ENCODE measurements at places on chromosomes 6 and 20. TPM values are rescaled to one million over a fixed set of nuclear protein-coding genes. Genes with fewer than 3 reads are reported as not detected.

DNA sequence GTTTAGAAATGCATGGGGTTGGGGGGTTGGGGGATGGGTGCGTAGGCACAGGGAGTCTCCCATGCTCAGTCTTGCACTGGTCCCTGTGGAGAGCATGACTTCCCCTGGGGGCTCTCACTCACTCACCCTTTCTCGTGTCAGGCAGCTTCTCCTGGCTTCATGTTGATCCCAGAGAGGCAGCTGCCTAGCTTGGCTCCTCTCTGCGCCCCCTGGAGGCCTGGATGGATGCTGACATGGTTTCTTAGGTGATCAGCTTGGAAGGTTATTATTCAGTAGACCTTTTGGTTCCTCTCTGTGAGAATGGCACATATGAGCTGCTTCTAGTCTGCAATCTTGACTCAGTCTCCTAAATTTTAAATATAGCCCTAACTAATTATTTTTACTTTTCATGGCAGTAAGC lies 109.3 kb upstream of the FAM83B start:
- H3K4me3 ChIP-seq = no peak overlapping the region
- no peaks in the 10 kb centered on the region for H3K36me3 ChIP-seq
- no peaks in the 10 kb centered on the region for H3K4me1 ChIP-seq
- no peak overlapping the region for H3K27ac ChIP-seq

DNA sequence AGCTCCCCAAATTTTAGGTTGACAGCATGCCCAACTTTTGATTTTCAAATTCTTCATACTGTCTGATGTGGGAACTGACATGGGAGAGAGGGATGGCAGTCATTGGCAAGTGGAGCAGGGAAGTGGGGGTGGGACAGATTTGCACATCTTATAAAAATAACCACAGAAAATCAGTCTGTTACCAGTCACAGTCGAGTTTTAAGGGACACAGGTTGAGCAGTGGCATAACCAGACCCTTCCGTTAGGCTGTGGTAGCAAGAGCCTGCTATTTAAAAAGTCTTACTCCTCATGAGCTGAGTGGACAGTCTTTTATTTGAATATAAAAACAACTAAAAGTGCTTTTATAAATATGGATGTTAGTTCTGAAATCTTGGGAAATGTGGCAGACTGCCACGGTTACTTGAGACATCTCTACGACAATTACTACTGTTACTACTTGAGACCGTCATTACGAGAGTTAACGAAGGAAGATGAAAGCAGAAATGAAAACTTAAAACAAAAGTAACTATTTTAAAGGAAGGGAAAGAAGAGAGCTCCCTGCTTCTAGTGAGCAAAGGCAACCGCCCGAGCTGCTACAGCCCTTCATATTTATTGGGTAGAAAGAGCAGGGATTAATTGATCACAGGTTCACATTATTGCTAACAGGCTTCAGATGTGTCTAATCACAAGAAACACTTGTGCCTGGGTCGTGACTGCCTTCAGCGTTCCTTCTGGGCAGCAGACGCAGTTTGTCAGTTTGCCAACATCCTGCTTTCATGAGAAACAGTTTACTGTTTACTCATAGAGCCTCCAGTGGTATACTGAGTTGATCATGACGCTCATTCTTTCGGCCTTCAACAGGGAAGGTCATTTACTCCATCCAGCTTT lies 71.3 kb downstream of the EFHC1 start:
- H3K4me1 ChIP-seq = no peaks in the 10 kb centered on the region
- no peak for DNase-seq
- no peaks in the 10 kb centered on the region for H3K36me3 ChIP-seq
- no peaks in the 10 kb centered on the region for H3K27me3 ChIP-seq

- no peaks in the 10 kb centered on the region for H3K27me3 ChIP-seq
- no peak overlapping the region for H3K27ac ChIP-seq
- no peak for DNase-seq
- H3K4me3 ChIP-seq = no peak overlapping the region
- peaks cover 16% of the 10 kb centered on the region for H3K36me3 ChIP-seq
- H3K4me1 ChIP-seq = no peaks in the 10 kb centered on the region
Measured at GRCh38 chr20:63873477-63873971, 8.5 kb downstream of the TPD52L2 start.

- no peak overlapping the region for H3K27ac ChIP-seq
- H3K36me3 ChIP-seq = no peaks in the 10 kb centered on the region
- no peak for DNase-seq
Measured at GRCh38 chr6:18055714-18056382, 66.6 kb downstream of the NHLRC1 start.

GRCh38 chr6:169618526-169619490 lies 83.0 kb downstream of the WDR27 start:
- no peaks in the 10 kb centered on the region for H3K27me3 ChIP-seq
- no peak for DNase-seq
- no peak overlapping the region for H3K4me3 ChIP-seq

DNA sequence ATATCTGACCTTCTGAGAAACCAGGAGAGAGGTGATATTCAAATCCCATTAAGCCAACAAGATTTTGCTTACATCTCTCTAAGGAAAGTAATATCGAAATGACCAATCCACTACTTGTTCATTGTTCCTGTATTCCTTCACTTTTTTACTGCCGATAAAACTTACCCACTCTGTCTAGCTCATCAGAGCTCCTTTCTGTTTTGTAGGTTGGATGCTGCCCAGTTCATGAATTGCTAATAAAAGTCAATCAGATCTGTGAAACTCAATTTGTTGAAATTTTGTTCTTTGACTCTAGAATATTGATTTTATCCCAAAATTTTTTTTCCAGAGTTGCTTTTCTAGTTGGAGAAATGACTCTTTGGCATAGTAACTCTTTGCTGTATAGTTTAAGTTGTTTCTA lies 148.9 kb upstream of the INSM1 start:
- H3K36me3 ChIP-seq = no peaks in the 10 kb centered on the region
- no peaks in the 10 kb centered on the region for H3K27me3 ChIP-seq
- DNase-seq = no peak
- no peak overlapping the region for H3K27ac ChIP-seq
- H3K4me1 ChIP-seq = no peaks in the 10 kb centered on the region
- no peak overlapping the region for H3K4me3 ChIP-seq

DNA sequence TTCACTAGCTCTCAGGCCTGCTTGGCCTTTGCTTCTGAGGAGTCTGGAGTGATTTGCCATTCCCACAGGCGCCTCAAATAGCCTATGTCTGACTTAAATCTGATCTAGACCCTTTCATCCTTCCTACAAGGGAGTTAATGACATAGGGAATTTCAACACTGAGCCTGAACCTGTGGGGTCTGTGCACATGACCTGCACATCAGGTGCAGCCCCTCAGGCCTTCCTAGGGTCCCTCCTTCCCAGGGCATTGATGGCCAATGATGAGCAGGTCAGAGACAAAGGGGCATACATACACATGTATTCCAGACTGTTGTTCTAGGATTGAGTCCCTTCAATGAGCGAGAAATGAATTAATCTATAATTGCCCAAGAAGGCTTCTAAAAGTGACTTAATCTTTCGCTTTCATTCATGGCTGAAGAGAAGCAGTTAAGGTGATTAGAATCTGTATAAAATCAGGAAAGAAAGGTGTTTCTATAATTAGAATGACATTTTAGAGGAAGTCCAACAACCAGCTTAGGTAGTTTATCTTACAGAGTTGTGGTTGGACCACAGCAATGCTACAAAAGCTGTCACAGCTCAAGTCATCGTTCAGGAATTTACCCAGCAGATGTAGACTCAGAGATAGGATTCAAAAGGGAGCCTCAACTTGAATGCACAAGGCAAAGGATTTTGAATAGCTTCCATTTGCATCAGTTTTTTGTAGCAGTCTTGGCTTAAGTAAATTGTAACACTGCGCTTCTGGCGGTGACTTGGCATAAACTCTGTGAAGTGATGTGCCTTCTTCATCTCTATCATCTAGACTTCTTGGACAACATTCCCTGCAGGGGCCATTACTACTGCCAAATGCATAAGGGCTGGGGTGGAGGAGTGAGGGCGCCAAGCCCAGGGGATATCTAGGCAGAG lies 27.0 kb upstream of the TBC1D7 start:
- peaks cover 2% of the 10 kb centered on the region for H3K4me1 ChIP-seq
- H3K4me3 ChIP-seq = no peak overlapping the region
- no peaks in the 10 kb centered on the region for H3K36me3 ChIP-seq

- DNase-seq = no peak
- H3K4me3 ChIP-seq = no peak overlapping the region
- H3K4me1 ChIP-seq = no peaks in the 10 kb centered on the region
- no peak overlapping the region for H3K27ac ChIP-seq
Measured at GRCh38 chr6:108733706-108734265, 114.4 kb upstream of the ARMC2 start.

- peak overlapping the region; percentile 68 for H3K4me3 ChIP-seq
- DNase-seq = no peak
- H3K27me3 ChIP-seq = no peaks in the 10 kb centered on the region
- no peaks in the 10 kb centered on the region for H3K4me1 ChIP-seq
Measured at GRCh38 chr6:42748203-42748898, 2.4 kb upstream of the TBCC start.

DNA sequence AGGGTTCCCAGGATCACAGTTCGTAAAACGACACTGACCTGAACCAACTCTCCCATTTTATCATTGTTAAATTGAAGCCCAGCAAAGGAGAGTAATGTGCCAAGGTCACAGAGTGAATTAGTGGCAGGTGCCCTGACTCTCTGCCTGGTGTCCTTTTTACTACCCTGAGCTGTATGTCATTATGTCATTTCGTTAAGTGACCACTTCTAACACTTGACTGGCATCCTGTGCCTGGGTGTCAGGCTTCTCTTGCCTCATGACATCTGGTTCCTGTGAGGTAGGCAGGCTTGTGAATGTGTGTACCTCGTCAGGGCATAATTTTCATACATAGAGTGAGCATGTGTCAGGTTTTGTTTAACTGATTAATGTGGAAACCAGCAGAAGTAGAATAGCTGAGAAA lies 48.6 kb downstream of the RALY start:
- H3K27me3 ChIP-seq = no peaks in the 10 kb centered on the region
- H3K4me1 ChIP-seq = peaks cover 19% of the 10 kb centered on the region
- no peak for DNase-seq
- no peaks in the 10 kb centered on the region for H3K36me3 ChIP-seq

DNA sequence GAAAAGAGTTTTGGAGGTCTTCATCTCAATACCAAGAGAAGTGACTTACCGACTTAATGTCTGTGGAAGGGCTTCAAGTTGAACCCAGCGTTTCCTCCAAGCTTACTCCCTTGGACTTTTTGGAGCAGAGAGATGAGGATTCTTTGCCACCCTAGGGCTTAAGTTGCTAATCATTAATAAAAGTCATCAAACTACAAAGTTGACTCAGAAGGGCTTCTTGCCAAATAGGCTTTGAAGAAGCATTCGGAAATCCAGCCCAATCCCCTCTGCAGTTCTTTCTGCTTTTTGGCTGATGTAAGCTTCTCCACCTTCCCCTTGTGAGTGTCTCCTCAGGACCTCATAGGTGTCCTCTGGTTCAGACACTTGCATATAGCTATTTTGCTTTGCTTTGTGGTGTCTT lies at the start of gene SLC17A3:
TSS of gene SLC17A3 (minus strand) at position 126 of the 400 bp plus-strand sequence. CDS start 5,856 bp downstream, outside the sequence.
- H3K27me3 ChIP-seq = no peaks in the 10 kb centered on the region
- no peaks in the 10 kb centered on the region for H3K4me1 ChIP-seq
- no peak within 1 kb of the TSS for H3K4me3 ChIP-seq
- no peaks in the 10 kb centered on the region for H3K36me3 ChIP-seq
- H3K27ac ChIP-seq = no peak within 1 kb of the TSS

- no peaks in the 10 kb centered on the region for H3K36me3 ChIP-seq
- no peaks in the 10 kb centered on the region for H3K27me3 ChIP-seq
Measured at GRCh38 chr6:39893286-39893685, 41.0 kb downstream of the MOCS1 start.

DNA sequence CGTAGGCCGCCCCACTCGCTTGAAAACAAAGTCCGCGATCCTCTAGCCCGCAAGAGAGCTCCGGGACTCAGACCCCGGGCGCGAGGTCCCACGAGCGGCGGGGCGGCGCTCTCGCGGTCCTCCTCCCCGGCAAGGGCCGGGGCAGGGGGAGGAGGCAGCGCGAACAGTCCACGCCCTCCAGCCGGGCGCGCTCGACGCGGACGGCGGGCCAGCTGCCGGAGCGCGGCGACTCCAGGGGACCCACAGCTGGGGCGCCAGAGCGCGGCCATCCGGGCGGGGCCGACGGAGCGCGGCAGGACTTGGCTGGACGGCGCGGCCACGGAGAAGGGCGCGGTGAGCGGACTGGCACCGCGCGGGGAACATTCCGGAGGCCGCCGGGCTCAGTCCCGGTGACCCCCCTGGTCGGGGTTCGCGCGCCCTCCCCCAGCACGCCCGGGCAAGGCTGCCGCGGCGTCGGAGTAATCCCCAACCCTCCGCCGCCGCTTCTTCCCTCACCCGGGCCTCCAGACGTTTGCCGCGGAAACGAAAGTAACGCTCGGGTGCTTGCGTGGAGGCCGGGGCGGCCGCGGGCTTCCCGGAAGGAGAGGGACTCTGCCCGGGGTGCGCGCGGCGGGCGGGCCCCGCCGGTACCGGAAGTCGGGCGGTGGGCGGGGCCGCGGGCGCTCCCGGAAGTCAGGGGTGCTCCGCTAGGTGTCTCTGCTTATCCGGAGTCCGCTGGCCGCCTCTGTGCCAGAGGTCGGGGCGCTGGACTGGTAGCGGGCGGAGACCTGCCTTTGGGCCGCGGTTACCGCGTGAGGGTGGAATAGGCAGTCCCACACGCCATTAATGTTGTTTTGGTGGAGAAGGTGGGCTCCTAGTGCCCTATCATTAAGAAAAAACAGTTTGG lies at the start of gene RIPK1:
TSS of gene RIPK1 (plus strand) at position 166 of the 886 bp plus-strand sequence. CDS start 8,330 bp downstream, outside the sequence.
- H3K4me1 ChIP-seq = no peaks in the 10 kb centered on the region
- H3K4me3 ChIP-seq = peak within 1 kb of the TSS; percentile 87
- no peaks in the 10 kb centered on the region for H3K36me3 ChIP-seq
- peak within 1 kb of the TSS; percentile 98 for H3K27ac ChIP-seq

- no peak overlapping the region for H3K4me3 ChIP-seq
- H3K27ac ChIP-seq = no peak overlapping the region
- no peaks in the 10 kb centered on the region for H3K36me3 ChIP-seq
- no peak for DNase-seq
- H3K4me1 ChIP-seq = no peaks in the 10 kb centered on the region
Measured at GRCh38 chr6:72987301-72987700, 238.0 kb downstream of the KHDC1L start.

DNA sequence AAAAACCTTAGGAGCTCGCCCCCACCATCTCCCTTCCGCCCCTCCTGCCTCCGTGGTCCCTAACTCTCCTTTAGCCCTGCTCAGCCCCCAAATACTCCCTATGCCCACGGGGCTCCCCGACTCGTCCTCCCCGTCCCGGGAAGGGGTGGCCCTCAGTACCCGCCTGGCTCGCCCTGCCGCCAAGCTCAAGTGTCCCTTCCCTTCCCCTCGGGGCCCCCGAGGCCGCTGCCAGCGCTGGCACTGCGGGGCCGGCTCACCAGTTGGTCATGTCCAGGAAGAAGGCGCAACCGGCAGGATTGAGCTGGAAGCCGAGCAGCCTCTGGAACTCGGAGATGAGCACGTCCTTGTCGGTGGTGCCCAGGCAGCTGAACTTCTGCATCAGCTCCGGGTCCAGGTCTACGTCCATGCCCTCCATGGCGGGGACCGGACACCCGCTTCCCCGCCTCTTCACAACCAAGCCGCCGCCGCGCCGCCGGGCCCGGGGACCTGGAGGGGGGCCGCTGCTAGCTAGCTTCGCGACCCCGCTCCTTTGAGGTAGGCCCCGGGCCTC lies 303 bp downstream of the ILRUN start:
- DNase-seq = peak; percentile 89
- no peaks in the 10 kb centered on the region for H3K36me3 ChIP-seq
- peaks cover 4% of the 10 kb centered on the region for H3K4me1 ChIP-seq
- peak overlapping the region; percentile 93 for H3K4me3 ChIP-seq

ZFP57 gene
- not detected for total RNA-seq

LINC00237 gene
- not detected for total RNA-seq

TREM1 gene
- total RNA-seq = 6.2 TPM

HAO1 gene
- total RNA-seq = not detected

RAB44 gene
- 0.29 TPM for total RNA-seq
